NCI-H1694 (cell line): ENCODE measurements at places on chromosomes 2 and 18.

- DNase-seq = no peak
These were observed 275.2 kb downstream of the IRS1 start for GRCh38 chr2:226524381-226524843.

DNA sequence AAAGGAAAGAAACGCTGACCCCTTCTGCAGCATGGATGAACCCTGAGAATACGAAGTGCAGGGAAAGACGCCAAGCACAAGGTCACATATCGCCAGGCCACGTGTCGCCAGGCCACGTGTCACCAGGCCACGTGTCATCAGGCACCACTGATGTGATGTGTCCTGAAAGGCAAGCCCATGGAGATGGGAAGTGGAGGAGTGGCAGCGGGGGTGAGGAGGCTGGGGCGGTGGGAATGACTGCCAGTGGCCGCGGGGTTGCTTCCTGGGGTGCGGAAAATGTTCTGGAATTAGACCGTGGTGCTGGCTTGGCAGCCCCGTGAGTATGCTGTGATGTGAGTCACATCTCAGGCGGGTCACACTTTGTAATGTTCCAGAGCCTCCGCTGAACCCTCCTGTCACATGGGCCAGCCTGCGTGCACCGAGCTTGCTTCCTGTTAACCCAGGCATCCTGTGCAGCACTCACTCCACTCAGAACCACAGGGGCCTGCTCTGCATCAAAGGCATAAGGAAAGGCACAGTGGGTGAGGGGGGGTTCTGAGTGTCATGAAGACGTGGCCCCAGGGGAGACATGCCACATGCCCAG lies 39.0 kb downstream of the SLC66A2 start:
- DNase-seq = no peak

- DNase-seq = peak; percentile 92
These were observed 31.1 kb downstream of the TMEM178A start for GRCh38 chr2:39696838-39697237.

DNA sequence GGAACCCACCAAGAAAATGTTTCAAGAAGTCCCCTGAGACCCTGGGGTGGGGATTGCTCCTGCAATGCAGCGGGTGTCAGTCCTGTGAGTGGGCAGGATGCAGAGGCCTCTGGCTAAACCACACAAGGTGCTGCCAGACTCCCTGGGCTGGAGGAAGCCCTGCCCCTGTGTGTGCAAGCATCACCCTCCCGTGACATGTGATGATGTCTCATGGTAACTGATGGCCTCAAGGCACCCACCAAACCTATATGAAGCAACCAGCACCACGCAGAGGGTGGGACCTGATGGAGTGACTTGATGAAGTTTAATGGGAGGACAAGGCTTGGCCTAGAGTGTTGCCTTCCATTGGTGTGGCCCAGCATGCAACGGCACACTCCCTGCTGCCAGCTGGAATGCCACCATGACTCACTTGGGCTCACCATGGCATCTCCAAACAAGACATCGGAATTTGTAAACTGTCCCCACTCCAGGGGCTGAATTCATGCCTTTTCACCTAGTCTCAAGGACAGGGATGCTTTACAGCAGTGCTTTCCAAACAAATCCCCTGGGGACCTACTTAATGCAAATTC lies 8.7 kb upstream of the SLC14A1 start:
- no peak for DNase-seq

DNA sequence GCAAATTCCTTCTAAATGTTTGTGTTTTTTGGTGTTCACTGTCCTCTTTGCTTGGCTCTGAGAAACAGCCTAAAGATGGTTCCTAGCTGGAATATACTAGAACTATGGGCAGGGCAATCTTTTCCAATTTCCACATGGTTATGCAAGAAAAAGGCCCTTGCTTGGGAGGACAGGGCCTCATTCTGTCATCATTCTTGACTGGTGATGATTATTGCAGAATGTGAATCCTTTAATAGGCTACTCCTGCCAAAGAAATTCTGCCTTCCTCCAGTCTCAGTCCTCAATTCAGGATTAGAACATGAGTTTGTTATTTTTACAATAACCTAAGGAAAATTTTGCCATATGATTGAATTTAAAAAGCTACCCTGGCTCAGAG lies 218.7 kb downstream of the HNMT start:
- DNase-seq = no peak

DNA sequence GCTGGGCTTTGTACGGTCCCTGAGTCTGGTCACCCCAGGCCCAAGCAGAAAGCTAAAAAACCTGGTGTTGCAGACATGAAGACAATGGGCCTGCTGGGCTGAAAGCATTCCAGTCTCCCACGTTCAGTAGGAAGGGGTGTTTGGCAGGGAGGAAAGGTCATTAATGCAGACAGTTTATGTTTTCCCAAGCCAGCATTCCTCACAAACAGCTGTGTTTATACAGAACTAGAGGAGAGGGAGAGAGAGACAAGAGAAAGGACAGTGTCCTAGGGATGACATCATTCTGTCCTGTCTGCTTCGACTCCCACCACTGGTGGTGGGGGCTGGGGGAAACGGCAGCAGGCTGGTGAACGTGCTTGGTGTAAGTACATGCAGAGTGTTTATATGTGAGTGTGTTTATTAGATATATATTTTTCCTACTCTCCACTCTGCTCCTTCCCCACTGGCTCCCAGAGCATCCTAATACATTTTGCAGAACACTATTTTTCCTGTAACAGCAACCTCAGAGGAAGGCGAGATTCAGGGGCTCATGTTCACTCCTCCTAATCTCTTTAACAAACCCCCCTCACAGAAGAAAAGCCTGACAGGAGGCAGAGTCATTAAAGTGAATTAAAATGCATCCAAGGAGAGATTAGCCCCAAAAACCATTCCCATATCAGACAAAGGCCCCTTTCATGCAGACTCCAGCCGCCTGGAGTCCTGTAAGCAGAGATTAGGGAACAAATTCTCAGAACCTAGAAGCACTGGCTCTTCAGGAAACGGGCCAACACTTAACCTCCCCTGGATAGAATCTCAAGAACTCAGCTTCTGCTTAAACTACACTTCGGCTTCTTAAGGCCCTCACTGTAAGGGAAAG lies 380.4 kb downstream of the TNS1 start:
- no peak for DNase-seq

DNA sequence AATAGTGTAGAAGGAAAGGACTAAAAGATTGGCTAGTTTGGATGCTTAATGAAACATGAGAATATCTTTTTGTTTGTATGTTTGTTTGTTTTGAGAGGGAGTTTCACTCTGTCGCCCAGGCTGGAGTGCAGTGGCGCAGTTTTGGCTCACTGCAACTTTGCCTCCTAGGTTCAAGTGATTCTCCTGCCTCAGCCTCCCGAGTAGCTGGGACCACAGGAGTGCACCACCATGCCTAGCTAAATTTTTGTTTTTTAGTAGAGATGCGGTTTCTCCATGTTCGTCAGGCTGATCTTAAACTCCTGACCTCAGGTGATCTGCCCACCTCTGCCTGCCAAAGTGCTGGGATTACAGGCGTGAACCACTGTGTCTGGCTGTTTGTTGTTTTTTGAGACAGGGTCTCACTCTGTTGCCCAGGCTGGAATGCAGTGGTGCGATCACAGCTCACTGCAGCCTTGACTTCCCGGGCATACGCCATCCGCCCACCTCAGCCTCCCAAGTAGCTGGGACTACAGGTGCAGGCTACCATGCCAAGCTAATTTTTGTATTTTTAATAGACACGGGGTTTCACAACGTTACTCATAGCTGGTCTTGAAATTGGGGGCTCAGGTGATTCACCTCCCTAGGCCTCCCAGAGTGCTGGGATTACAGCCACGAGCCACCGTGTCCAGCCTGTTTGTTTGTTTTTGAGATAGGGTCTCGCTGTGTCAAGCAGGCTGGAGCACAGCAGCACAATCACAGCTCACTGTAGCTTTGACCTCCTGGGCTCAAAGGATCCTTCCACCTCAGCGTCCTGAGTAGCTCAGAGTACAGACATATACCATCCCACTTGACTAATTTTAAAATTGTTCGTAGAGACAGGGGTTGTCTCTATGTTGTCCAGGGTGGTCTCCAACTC lies 209.2 kb downstream of the MYCN start:
- no peak for DNase-seq

GRCh38 chr2:224211791-224212190 lies 172.7 kb upstream of the SERPINE2 start:
- DNase-seq = no peak

DNA sequence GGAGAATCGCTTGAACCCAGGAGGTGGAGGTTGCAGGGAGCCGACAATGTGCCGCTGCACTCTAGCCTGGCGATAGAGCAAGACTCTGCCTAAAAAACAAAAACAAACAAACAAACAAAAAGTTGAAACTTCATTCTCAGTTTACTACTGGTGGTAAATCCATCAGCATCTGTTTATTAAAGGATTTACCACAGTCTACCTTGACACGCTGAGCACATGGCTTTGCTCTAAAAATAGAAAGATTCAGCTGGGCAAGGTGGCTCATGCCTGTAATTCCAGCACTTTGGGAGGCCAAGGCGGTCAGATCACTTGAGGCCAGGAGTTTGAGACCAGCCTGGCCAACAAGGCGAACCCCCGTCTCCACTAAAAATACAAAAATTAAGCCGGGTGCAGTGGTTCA lies 201.3 kb downstream of the TGIF1 start:
- no peak for DNase-seq

GRCh38 chr2:215998636-215999035 lies 14.7 kb downstream of the MREG start:
- no peak for DNase-seq

- DNase-seq = no peak
These were observed 77.8 kb downstream of the PID1 start for GRCh38 chr2:229193281-229193680.

- no peak for DNase-seq
These were observed 416.5 kb downstream of the BCL11A start for GRCh38 chr2:60136913-60137312.

DNA sequence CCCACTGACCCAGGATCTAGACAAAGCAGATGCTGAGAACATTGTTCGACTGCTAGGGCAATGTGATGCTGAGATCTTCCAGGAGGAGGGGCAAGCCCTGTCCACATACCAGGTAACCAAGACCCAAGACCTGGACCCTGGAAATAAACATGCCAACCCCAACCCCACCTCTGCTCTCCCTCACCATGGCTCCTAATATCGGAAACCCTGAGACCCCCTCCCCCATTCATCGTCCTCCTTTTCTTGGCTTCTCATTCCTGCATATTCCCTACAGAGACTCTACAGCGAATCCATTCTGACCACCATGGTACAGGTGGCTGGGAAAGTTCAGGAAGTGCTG lies 619 bp downstream of the GCKR start:
- DNase-seq = no peak

DNA sequence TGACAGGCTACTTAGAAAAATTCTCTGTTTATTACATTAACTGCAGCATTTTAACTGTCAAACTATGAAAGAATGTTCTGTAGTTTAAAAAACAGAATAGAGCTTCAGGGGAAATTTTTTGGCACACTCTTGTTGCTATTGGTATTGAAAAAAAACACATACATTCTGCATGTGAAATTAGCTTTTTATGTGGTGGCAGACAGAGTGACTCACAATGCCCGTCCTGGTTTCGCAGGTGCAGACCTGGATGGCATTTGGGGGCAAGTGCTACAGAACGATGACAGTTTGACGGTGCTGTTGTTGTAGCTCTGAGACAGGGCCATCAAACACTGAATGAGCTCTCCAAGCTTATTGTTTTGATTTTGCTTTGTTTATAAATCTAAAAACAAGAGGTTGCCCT lies 105.0 kb upstream of the MAP3K20 start:
- no peak for DNase-seq

GRCh38 chr18:23260926-23261590 lies 125.8 kb downstream of the CABLES1 start:
- DNase-seq = no peak

- DNase-seq = no peak
These were observed 964 bp upstream of the GALNT3 start for GRCh38 chr2:165795011-165795410.

- DNase-seq = no peak
These were observed 1.1 kb upstream of the CFLAR start for GRCh38 chr2:201114846-201115245.

DNA sequence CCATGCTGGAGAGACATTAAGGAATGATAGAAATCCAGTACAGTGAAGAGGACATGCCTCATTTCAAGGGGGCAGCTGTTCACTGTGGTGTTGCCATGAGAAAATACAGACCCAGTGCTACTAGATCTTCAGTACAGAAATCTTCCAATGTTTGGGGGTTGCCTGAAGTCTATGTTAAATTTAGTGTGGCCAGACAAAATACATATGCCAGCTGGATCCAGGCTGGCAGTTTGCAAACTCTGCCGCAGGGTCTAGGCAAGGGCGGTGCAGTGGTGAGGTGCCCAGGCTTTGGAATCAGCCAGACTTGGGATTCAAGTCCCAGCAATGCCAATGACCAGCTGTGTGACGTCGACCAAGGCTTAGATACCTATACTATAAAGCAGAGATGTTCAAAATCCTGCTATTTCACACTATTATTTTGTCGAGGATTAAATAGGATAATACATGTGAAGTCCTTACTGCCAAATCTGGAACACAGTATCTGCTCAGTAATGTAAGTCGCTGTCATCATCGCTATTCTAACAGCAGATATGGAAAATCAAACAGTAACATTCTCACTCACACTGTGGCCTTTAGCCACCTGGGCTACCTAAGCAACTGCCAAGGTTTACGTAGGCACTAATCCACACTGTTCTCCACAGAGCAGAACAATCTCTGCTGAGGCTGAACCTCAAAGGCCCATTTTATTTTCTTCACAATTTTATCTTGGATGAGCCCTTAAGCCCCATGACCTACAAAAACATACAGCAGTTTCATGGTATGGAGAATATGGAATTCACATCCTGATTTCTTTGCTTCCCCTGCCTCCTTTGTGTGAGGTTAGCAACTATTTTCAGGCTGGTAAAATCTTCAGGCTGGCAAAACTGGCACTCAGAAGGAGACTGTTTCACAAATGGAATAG lies 5.9 kb upstream of the TMSB10 start:
- no peak for DNase-seq

- no peak for DNase-seq
These were observed 31.0 kb downstream of the MTERF4 start for GRCh38 chr2:241070811-241071676.

DNA sequence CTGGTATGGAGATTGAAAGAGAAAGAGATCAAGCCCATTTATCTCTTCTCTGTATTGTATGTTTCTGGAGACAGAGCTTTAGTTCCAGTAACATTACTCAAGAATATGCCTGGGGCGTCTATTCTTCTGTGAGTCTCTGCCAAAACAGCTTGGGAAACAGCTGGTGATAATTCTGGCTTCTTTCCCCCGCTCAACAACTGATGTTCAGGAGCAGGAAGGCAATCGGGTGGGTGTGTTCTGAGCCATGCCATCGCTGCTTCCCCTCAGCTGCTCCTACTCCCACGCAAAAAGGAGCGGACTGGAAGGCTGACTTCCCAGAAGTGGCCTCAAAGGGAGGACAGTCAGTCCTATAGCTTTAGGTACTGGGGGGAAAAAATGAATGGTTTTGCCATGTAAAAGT lies 695.1 kb downstream of the PLCL1 start:
- DNase-seq = peak; percentile 55
